ENCODE measurements at places on chromosomes 6 and 20. TPM values are rescaled to one million over a fixed set of nuclear protein-coding genes. Genes with fewer than 3 reads are reported as not detected.

DNA sequence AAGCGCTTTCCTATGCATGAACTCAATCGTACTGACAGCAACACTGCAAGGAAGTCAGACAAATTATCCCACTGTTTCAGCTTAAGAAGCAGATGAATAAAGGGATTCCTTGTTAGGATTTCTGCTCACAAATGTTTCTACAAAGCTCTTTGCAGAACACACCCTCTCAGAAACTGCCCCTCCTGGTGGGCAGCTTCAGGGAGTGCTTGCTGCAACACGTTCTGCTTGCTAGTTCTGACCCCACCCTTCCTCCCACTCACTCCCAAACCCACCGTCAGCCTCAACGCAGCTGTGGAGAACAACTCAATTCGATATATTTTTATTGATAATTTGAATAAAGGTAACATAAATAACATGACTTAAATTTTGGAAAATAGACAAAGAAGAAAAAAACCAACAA is 250.8 kb upstream of the PRDM1 start:
- H3K4me1 ChIP-seq, result no peaks in the 10 kb centered on the region
- no peak overlapping the region for H3K4me3 ChIP-seq

DNA sequence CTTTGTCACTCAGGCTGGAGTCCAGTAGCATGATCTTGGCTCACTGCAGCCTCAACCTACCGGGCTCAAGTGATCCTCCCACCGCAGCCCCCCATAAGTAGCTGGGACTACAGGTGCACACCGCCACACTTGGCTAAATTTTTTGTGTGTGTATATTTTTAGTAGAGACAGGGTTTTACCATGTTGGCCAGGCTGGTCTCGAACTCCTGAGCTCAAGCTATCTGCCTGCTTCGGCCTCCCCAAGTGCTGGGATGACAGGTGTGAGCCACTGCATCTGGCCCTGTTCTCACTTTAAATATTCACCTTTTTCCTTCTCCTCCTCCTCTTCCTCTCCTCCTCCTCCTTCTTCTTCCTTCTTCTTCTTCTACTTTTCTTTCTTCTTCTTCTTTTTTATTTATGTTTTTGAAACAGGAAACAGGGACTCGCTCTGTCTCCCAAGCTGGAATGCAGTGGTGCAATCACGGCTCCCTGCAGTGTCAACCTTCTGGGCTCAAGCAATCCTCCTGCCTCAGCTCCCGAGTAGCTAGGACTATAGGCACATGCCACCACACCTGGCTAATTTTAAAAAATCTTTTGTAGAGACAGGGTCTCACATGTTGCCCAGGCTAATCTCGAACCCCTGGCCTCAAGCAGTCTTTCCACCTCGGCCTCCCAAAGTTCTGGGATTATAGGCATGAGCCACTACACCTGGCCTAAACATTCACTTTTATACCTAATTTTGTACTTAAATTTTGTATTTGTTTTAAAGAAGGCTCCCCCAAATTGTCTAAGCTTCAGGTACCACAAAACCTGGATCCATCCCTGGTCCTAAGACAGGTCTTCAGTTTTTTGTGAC is 47.2 kb upstream of the NCOA3 start:
- DNase-seq, result no peak
- H3K27ac ChIP-seq, result no peak overlapping the region
- H3K36me3 ChIP-seq, result no peaks in the 10 kb centered on the region

- H3K4me3 ChIP-seq, result no peak overlapping the region
- no peak for DNase-seq
- H3K36me3 ChIP-seq, result no peaks in the 10 kb centered on the region
- H3K4me1 ChIP-seq, result no peaks in the 10 kb centered on the region
- H3K27ac ChIP-seq, result no peak overlapping the region
Observed at GRCh38 chr20:54111460-54111859, 41.1 kb upstream of the BCAS1 start.

DNA sequence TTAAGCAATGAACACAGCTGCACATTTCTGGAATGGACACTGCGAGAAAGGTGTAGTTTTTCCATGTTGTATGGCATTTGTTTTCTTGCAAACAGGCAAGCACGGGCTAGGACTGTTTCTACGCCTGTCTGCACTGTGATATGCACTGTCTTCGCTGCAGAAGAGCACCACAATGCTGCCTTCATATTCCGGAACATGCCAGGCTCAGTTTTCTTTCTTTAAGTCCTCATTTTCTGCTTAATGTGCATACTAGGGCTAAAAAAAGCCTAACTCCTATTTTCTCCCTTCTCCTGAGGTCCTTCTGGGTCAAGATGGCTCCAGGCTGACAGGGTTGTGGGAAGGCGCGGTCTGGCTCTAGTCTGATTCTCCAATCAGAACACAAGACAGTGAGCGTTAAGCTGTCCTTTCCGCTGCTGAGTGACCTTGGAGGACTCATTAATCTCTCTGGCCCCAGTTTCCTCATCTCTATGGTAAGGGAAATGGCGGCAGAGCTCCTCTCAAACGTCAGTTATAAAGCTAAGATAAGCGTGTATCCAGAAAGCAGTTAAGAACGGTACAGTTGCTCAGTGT is 379.9 kb downstream of the C6orf118 start:
- no peak for DNase-seq
- no peak overlapping the region for H3K4me3 ChIP-seq
- H3K36me3 ChIP-seq, result no peaks in the 10 kb centered on the region
- no peaks in the 10 kb centered on the region for H3K27me3 ChIP-seq

- peaks cover 21% of the 10 kb centered on the region for H3K4me1 ChIP-seq
- no peaks in the 10 kb centered on the region for H3K27me3 ChIP-seq
- H3K36me3 ChIP-seq, result no peaks in the 10 kb centered on the region
- no peak for DNase-seq
- H3K27ac ChIP-seq, result no peak overlapping the region
- no peak overlapping the region for H3K4me3 ChIP-seq
Observed at GRCh38 chr6:104537180-104537579, 322.5 kb downstream of the HACE1 start.

DNA sequence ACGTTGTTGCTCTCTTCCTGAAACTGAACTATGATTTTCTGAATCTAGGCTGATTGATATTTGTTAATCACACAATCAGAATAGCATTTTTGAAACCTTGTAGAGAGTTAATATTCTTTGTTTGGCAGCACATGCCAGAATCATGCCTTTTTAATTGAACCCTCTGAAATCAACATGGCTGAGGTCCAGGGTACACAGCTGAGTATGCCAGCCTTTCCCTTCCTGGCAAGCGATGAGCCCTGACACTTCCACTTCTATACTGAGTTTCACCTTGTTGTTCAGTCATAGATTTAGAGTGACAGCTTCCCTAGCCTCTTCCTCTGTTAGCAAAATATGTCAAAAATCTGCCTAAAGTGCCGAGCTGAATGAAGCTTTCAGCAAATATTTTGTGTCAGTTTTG is 6.8 kb downstream of the HDDC2 start:
- H3K27ac ChIP-seq, result no peak overlapping the region
- no peaks in the 10 kb centered on the region for H3K27me3 ChIP-seq
- peaks cover 12% of the 10 kb centered on the region for H3K4me1 ChIP-seq
- H3K4me3 ChIP-seq, result no peak overlapping the region
- H3K36me3 ChIP-seq, result peaks cover 11% of the 10 kb centered on the region
- no peak for DNase-seq

DNA sequence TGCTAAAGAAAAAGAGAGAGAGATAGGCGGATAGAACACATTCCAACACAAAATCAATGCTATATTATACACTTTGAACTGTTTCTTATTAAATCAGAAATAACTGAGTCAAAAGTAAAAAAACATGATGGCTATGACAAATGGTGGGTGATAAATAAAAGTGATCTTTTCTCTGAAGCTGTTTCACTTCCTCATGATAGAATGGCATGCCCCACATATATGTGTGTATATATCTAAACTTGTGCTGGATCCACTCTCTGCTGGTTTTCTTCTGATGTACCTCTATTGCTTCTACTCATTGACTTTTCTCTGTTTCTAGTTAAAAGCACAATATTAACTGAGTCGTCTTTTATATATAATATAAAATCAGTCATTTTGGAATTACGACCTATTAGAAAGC is 429.9 kb downstream of the PKHD1 start:
- H3K27me3 ChIP-seq, result no peaks in the 10 kb centered on the region
- DNase-seq, result no peak
- no peaks in the 10 kb centered on the region for H3K36me3 ChIP-seq
- H3K27ac ChIP-seq, result no peak overlapping the region
- no peaks in the 10 kb centered on the region for H3K4me1 ChIP-seq
- no peak overlapping the region for H3K4me3 ChIP-seq

- no peak overlapping the region for H3K27ac ChIP-seq
- no peaks in the 10 kb centered on the region for H3K4me1 ChIP-seq
- no peaks in the 10 kb centered on the region for H3K36me3 ChIP-seq
- DNase-seq, result no peak
Observed at GRCh38 chr6:36025932-36026327, 1.5 kb upstream of the SLC26A8 start.

- H3K27me3 ChIP-seq, result no peaks in the 10 kb centered on the region
- H3K4me1 ChIP-seq, result no peaks in the 10 kb centered on the region
- no peaks in the 10 kb centered on the region for H3K36me3 ChIP-seq
- H3K27ac ChIP-seq, result no peak overlapping the region
Observed at GRCh38 chr20:23145281-23145700, 59.2 kb upstream of the CD93 start.

DNA sequence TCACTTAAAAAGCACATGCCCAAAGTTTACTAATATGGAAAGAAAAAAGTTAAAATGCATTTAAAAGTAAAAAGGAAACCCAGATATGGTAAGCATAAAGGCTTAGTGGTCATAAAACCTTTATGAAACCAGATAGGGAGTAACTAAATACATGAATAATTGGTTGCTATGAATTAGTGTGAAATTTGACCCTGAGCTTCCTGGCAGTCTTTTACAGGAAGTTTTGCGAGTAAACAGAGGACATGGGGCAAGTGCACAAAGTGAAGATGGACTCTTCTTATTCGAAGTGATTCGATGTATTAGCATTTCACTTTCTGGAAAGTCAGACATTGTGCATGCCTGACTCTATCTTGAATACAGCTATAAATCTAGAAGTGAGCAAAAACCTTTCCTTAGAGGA is 90.9 kb upstream of the MLIP start:
- no peaks in the 10 kb centered on the region for H3K4me1 ChIP-seq
- H3K4me3 ChIP-seq, result no peak overlapping the region
- no peaks in the 10 kb centered on the region for H3K36me3 ChIP-seq
- no peak for DNase-seq

DNA sequence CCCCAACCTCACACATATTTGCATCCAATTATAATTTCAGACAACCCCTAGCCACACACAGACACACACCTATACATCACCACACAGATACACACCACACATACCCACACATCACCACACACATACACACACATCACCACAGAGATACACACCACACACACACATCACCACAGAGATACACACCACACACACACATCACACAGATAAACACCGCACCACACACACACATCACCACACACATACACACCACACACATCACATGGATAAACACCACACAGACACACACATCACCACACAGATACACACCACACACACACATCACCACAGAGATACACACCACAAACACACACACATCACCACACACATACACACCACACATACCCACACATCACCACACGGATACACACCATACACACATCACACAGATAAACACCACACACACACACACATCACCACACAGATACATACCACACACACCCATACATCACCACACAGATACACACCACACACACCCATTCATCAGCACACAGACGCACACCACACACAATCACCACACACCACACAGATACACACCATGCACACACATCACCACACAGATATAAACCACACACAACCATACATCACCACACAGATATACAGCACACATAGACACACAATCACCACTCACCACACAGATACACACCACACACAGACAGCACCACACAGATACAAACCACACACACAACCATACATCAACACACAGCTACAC is 74.6 kb downstream of the GRM4 start:
- H3K4me3 ChIP-seq, result no peak overlapping the region
- peaks cover 21% of the 10 kb centered on the region for H3K27me3 ChIP-seq
- H3K4me1 ChIP-seq, result no peaks in the 10 kb centered on the region
- no peak for DNase-seq
- H3K36me3 ChIP-seq, result no peaks in the 10 kb centered on the region

DNA sequence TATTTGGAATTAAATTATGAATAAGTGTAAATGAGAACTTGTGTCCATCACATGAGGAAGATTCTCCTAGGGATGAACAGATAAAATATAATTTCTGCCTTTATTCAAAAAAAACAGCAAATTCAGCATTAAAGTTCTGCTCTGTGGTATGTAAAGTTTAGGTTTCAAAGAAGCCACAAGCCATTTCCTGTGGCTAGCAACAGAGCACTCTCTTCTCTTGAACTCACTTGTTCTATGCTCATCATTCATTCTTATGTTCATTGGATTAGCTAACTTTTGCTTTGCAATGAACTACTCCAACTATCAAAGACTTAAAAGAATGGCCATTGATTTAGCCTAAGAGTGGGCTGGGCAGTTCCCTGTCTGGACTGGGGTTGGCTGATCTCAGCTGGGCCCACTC is 20.8 kb upstream of the SNRPB2 start:
- DNase-seq, result no peak
- H3K27ac ChIP-seq, result no peak overlapping the region
- H3K4me1 ChIP-seq, result no peaks in the 10 kb centered on the region
- no peaks in the 10 kb centered on the region for H3K27me3 ChIP-seq
- no peaks in the 10 kb centered on the region for H3K36me3 ChIP-seq

GRCh38 chr6:169972736-169973135 is 221.3 kb downstream of the ERMARD start:
- no peaks in the 10 kb centered on the region for H3K36me3 ChIP-seq
- no peaks in the 10 kb centered on the region for H3K27me3 ChIP-seq
- H3K4me1 ChIP-seq, result no peaks in the 10 kb centered on the region
- no peak overlapping the region for H3K27ac ChIP-seq
- DNase-seq, result peak; percentile 44
- H3K4me3 ChIP-seq, result no peak overlapping the region

GRCh38 chr6:39892490-39893129 is 41.7 kb downstream of the MOCS1 start:
- H3K4me1 ChIP-seq, result peaks cover 11% of the 10 kb centered on the region
- H3K4me3 ChIP-seq, result no peak overlapping the region
- no peaks in the 10 kb centered on the region for H3K27me3 ChIP-seq
- no peaks in the 10 kb centered on the region for H3K36me3 ChIP-seq

SLX4IP gene
- 2.5 TPM for total RNA-seq

BCAS1 gene
- 0.71 TPM for total RNA-seq

CLVS2 gene
- total RNA-seq, result 1.5 TPM

RUNX2 gene
- total RNA-seq, result 2.9 TPM

PLCB4 gene
- total RNA-seq, result 14.3 TPM

SLC29A1 gene
- total RNA-seq, result 194 TPM

SPATA2 gene
- total RNA-seq, result 4.7 TPM

EFCAB8 gene
- total RNA-seq, result 0.71 TPM

SAMD3 gene
- 0.81 TPM for total RNA-seq

MAPK13 gene
- total RNA-seq, result 1.8 TPM

PREP gene
- 14.1 TPM for total RNA-seq
